ENCODE measurements at places on chromosomes 12 and 14. TPM values are rescaled to one million over a fixed set of nuclear protein-coding genes. Genes with fewer than 3 reads are reported as not detected.

- no peak for DNase-seq
These were observed 55.4 kb downstream of the SAMD4A start for GRCh38 chr14:54622192-54622958.

- DNase-seq, result no peak
These were observed 1453.5 kb downstream of the AACS start for GRCh38 chr12:126518596-126519200.

ART4 gene
- total RNA-seq, result 5.0 TPM

GRCh38 chr12:116148844-116149243, 128.6 kb downstream of the MED13L start:
- DNase-seq, result no peak

FSCB gene
- total RNA-seq, result not detected

GRCh38 chr12:130281153-130281799, 56.4 kb upstream of the PIWIL1 start:
- DNase-seq, result no peak

- DNase-seq, result no peak
These were observed 10.1 kb downstream of the KRT71 start for GRCh38 chr12:52542785-52543318.

SPIC gene
- not detected for total RNA-seq

- DNase-seq, result no peak
These were observed 31.7 kb downstream of the FUT8 start for GRCh38 chr14:65444230-65444629.

DNA sequence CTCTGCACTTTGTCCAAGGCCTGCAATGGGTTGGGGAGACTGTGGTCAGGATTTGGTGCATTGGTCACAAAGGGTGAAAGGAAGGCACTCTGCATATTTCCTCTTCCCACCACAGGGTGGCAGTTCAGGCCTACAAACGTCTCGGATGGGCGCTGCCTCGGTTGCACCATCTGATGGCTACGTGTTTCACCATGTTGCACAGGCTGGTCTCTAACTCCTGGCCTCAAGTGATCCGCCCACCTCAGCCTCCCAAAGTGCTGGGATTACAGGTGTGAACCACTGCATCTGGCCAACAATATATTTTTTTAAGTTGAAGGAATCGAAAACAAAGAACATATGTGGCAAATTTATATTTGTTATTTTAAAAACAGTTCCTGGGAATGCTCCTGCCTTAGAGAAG, 35.1 kb downstream of the TMBIM6 start:
- DNase-seq, result peak; percentile 63

GRCh38 chr14:71029236-71029781, 122.0 kb downstream of the PCNX1 start:
- DNase-seq, result no peak

DNA sequence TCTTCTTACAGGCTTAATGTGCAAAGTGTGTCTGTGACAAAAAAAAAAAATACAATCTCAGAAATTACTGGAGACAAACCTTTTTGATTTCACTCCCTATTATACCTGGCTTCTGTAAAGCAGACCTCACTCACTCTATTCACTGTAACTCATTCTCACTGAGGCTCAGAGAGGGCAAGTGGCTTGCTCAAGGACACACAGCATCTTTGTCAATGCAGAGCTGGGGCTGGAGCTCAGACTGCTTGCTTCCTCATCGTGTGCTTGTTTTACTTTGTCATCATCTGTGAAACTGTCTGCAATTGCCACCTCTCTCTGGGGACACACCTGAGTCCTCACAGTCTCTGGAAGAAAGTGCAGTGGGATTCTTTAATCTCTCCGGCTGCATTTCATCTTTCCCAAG, 120.0 kb downstream of the PTPN11 start:
- DNase-seq, result no peak

DNA sequence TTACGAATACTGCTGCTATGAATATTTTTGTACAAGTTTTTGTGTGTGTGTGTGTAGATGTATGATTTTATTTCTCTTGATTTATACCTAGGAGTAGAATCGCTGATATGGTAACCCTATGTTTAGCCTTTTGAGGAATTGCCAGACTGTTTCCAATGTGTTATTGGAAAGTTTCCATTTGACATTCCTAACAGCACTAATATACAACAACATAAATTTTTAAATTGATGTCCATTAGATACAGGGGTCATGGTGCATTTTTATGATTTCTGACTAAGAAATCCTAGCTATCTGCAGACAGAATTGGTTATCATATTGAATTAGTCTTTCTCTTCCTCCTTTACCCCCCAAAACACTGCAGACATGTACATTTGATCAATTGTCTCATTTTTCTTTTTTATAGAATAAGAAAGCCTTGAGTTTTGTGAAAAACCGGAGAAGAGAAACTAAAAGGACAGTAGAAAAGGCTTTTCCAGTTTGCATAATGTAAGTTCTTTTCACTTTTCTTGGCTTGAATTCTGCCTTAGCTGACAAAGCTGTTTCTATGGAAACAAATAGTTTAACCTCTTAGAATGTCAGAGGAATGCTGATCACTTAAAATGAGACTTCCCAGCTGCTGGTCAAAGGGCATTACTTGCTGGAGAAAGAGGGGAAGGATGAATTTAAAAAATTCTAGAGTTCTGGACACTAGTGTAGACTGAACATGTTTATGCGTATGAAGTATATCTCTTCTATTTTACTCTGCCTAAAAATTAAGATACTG, 28.2 kb downstream of the PALS1 start:
- DNase-seq, result no peak

DNA sequence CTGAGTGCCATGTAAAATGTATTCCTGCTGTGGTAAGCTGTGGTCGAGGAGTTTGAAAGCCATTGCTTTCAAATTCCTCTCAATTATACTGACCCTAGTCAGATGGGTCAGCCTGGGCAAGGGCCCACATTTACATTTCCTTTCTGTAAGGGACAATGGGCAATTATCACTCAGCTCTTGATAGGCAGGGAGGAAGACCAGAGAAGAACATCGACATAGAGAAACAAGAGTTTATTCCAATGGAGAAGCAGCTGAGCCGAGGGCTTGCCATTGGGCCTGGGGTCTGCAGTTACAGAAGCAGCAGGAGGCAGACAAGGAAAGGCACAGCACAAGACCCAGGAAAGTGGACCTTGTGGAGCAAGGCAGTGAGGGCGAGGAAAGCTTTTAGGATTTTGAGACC, 9.7 kb downstream of the NRIP2 start:
- no peak for DNase-seq

CEBPE gene
- not detected for total RNA-seq

OR4K2 gene
- total RNA-seq, result not detected

DNA sequence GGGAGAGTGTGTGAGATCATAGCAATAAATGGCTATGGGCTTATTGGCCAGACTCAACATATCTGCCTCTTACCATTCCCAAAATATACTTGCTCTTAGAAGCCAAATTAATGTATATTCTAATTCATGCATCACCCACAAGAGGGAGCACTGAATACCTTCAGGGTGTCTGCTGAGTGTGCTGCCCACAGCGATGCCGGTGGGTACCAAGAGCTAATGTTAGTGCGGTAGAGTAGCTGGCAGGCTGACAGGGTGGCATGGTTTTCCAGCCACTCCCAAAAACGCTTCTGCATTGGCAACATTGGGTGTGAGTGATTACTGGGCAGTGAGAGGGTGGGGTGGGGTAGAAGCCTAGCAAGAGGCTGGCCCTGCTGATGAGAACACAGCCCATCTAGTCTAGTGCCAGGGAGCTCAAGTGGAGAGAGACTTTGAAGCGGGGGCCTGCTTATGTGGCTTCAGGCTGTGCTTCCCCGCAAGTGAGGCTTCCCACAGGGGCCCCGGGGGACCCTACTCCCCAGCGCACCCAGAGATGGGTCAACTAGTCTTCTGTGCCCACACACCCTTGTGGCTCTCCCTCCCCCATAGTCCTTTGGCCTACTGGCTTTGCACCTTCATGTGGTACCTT, 9.2 kb upstream of the PLEKHD1 start:
- DNase-seq, result no peak

DNA sequence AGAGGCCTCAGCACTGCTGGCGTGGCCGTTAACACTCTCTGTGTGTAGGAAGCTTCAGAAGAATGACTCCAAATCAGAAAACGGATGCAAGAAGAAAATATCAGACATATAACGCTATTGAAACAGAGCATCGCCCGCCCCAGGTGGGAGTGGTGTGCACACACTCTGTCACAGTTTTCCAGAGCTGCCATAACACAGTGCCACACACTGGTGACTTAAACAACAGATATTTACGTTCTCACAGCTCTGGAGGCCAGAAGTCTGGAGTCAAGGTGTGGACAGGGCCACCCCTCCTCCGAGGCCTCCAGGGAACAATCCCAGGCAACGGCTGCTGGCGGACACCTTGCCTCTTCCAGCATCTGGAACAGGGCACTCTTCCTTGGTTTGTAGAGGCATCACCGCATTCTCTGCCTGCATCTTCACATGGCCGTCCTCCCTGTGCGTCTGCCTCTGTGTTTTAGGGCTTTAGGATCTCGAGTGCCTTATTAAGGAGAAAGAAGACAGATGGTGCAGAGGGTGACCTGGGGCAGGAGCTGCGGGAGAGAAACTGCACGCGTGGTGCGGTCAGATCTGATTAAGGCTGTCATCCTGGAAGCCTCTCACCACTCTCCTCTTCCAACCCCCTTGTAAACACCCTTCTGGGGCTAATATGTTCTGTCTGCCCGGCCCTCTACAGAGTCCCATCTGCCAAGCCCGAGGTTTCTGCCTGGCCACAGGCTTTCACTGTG, 141.0 kb downstream of the SLC15A4 start:
- DNase-seq, result no peak

DNA sequence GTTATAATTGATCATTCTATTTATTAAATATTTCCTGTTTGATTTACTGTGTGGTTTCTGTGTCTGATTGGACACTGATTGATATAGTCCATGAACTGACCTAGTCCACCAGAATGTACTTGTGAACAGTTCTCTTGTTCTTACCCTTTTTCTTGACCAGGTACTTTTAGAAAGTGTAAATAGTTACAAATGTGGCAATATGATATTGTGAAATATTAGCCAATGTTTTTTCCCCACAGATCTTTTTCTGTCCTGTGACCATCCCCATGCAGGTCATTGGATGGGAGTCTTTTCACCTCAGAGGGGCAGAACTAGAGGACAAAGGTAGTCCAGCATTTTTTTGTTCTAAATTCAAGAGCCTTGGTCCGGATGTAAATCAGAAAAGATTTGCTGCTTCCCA, 8.3 kb upstream of the CRY1 start:
- DNase-seq, result no peak

GRIP1 gene
- 0.47 TPM for total RNA-seq

DNA sequence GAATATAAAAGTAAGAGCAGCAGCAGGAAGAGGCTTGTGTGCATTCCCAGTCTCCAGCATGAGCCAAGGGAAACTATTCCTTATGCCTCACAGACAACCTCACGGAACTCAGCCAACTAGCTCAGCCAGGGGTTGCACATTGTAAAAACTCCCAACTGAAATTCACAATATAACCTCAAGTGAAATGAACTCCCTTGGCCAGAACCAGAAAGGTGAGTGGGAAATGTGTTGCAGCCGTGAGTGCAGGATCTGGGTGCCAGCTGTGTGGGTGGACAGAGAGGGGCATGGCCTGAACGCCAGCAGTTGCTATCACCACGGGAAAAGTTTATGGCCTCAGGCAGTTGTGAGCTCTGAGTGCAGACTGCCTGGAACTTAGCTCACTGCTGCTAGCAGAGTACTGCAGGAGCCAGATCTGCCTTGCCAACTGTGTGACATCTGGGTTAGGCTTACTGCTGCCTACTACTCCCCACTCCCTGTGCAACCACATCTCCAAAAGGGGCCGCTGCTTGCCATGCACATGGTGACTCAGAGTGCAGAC, 2.3 kb upstream of the CLEC1A start:
- DNase-seq, result no peak

- no peak for DNase-seq
These were observed 505.1 kb upstream of the TMEM132C start for GRCh38 chr12:127761880-127762279.

DNA sequence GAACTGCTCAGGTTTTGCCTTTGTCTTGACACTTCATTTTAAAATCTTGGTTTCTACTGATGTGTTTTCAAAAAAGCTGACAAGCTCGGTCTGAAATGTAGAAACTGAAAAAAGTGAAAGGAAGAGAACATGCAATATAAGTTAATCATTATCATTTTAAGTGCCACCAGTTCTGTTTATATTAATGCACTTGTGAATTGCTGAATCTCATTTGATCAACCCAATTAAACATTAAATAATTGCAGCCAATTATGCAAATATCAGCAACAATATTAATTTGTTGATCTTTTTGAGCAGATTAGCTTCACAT, 133.8 kb downstream of the BCAT1 start:
- DNase-seq, result no peak

INSM2 gene
- total RNA-seq, result not detected

DNA sequence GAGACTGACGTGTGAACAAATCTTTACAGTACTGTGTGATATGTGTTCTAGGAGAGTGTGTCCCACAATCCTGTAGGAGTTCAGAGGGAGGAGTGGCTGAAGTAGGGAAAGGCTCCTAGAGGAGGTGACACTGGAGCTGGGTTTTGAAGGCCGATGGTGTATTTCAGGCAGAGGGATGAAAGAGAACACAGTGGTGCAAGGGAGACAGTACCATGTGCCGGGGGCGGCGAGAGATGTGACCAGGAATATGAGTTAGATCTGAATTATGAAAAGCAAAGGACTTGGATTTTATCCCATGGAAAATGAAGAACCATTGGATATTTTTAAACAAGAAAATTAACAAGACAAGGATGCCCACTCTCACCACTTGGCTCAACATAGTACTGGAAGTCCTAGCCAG, 77.0 kb upstream of the ESRRB start:
- no peak for DNase-seq

SLC7A7 gene
- total RNA-seq, result 4.6 TPM

DNA sequence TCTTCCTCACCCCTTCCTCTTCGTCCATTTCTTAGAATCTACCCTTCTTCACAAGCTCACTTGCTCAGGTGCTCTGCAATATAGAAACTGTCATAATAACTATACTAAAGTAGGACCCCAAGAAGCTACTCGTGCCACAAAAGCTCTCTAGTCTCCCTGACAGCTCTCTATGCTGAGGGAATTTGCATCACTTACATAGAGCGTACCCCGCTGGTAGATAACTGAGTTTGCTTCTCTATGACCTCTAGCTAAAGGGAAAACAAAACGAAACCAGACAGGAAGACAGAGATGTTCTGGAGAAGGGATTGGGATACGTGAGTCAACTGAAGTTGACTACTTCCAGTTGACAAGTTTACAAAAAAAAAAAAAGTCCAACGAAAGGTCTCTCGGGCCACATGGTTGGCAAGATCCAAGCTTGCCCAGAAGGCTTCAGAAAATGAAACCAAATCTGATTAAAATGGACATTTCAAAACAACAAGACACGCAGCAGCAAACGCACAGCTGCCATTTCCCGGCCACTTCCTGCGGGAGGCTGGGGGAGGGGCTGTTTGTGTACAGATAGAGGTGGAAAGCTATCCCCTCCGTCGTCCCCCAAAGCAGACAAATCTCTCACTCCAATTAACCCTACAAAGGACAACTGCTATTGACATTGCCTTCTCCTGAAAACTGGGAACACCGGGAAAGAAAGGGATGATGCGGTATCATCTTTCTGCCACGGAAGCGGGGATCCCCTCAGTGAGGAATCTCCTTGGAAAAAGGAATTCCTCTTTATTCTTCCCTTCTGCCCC, 1.3 kb downstream of the BAZ2A start:
- DNase-seq, result peak; percentile 65

- no peak for DNase-seq
These were observed 43.3 kb upstream of the RASSF3 start for GRCh38 chr12:64566831-64567517.

GRCh38 chr14:75307700-75308379, 29.2 kb downstream of the FOS start:
- DNase-seq, result peak; percentile 83

Data from left ventricle myocardium inferior (tissue), 1 donor.